ENCODE measurements at places on chromosomes 13 and 19. TPM values are rescaled to one million over a fixed set of nuclear protein-coding genes. Genes with fewer than 3 reads are reported as not detected.
A peak's percentile ranks its signal among the peaks of the same experiment; 100 is the strongest.

GRCh38 chr19:47641891-47642485, 33.1 kb downstream of the BICRA start:
- no peak for DNase-seq

GRCh38 chr19:2337329-2337707, 8.8 kb downstream of the SPPL2B start:
- no peak for DNase-seq

- peak; percentile 95 for DNase-seq
These were observed at the start of gene MED26 for GRCh38 chr19:16628183-16628983. Gene MED26, minus strand, starts transcription at chr19:16628204. Its CDS starts 261 bp downstream, at chr19:16627943.

DNA sequence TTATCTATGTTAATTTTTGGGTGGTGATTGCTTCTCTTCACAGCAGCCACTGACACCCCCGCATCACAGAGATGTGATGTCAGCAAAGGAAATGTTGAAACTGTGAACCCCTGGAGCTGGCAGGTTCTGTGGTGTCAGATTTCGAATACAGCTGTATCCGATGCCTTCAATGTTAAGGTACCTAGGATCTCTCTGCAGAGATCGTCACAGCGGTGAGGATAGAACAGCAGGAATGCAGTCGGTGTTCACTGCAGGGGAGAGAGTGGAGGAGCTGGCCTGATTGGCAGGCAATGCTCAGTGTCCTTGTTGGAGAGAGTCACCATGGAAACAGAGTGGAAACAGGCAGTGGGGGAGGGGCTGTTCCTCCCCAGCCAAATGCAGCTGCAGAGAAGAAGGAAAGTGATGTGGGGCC, 79.5 kb upstream of the ZNF835 start:
- no peak for DNase-seq

DNA sequence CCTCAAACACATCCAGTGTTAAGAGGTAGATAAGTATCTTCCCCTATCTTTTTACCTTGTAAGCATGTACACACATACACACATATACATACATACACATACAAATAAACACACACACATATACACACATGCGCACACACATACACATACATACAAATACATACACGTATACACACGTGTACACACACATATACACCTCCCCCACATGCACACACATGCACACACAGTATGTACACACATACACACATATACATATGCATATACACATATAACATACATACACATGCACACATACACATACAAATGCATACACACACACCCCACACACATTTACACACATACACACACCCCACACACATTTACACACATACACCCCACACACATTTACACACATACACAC, 24.1 kb downstream of the ADGRE1 start:
- no peak for DNase-seq

KRI1 gene
- 77.5 TPM for polyA plus RNA-seq

RXFP2 gene
- polyA plus RNA-seq, result not detected

All from thymus (tissue), 14 donors.